A375 (cell line): ENCODE measurements at places on chromosomes 11 and 22. TPM values are rescaled to one million over a fixed set of nuclear protein-coding genes. Genes with fewer than 3 reads are reported as not detected.

Gene SYT9
- total RNA-seq: not detected in 2 replicates

Gene GNAZ
- 1.2 and 2.1 TPM in 2 replicates for total RNA-seq

Gene OR5AP2
- total RNA-seq: not detected in 2 replicates

Gene RHOG
- 11.8 and 17.5 TPM in 2 replicates for total RNA-seq

Gene SERPING1
- total RNA-seq: 0.42 TPM in 1 of 2 replicates, not detected in the other

Gene CABP7
- total RNA-seq: not detected in 2 replicates
